ENCODE measurements at places on chromosomes 2 and 18.

GRCh38 chr2:230762317-230762896, 49.8 kb downstream of the CAB39 start:
- no peak for DNase-seq

DNA sequence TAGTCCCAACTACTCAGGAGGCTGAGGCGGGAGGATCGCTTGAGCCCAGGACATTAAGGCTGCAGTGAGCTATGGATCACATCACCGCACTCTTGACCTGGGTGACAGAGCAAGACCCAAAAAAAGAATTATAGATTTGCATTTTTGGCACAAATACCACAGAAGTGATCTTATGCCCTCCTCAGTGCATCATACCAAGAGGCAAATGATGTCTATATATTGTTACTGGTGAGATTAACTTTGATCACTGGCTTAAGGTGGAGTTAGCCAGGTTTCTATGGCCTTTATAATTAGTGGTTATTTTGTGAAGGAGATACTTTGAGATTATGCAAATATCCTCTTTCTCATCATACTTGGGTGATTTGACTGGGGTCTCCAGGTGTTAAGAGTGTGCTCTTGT, 22.1 kb upstream of the CATIP start:
- DNase-seq, result no peak

DNA sequence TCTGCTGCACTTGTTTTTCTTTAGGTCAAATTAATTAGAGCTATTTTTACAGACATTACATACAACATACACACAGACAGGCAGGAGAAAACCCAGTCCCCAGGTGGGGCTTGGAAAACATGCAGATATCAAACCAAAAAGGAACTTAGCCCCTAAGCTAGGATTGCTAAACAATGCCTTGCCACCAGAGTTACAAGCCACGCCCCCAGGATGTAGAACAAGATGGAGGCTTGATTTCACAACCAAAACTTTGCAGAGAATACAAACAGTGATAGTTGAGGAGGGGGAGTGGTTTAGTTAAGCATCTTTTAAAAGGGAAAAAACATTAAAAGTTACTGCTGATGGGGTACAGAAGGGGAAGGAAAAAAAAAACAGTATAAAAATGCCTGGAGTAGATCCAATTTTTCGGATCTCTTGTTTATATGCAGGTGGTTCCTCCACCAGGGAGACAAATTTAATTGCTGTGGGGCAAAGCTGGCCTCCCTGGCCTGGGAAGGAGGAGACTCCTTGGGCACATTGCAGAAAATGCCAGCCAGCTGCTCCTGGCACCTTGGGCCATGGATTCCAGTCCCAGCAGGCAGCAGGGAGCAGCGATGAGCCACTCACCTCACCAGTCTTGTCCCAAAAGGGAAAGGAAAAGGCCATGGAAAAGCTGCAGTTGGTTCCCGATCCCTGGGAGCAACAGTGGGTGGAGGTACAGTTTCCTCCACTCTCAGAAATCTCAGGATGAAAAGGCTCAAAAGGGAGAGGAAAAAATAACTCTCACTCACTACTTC, 348.4 kb upstream of the REG3G start:
- no peak for DNase-seq

DNA sequence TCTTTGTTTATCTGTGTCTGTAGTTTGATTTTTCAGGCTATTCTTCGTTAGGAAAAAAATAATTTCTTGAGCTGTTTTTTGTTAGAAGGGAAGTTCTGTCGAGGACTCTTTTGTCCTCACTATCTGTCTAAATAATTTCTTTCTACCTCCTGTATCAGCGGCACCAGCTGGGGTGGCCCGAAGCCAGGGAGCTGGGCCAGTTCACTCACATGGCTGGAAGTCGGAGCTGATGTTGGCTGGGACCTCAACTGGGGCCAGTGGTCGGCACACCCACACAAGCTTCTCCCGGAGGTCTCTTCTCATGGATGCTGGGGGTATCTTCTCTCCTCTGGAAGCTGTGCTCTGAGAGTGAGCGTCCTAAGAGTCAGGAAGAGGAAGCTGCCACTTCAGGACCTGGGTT, 8.0 kb upstream of the PDIA6 start:
- DNase-seq, result no peak

- no peak for DNase-seq
Observed at GRCh38 chr2:152067823-152068222, 31.0 kb downstream of the CACNB4 start.

GRCh38 chr18:40186677-40187076, 1768.4 kb upstream of the PIK3C3 start:
- no peak for DNase-seq

GRCh38 chr18:11437046-11437445, 172.3 kb upstream of the SLC35G4 start:
- DNase-seq, result peak; percentile 5

GRCh38 chr18:40380686-40381439, 1574.2 kb upstream of the PIK3C3 start:
- no peak for DNase-seq

DNA sequence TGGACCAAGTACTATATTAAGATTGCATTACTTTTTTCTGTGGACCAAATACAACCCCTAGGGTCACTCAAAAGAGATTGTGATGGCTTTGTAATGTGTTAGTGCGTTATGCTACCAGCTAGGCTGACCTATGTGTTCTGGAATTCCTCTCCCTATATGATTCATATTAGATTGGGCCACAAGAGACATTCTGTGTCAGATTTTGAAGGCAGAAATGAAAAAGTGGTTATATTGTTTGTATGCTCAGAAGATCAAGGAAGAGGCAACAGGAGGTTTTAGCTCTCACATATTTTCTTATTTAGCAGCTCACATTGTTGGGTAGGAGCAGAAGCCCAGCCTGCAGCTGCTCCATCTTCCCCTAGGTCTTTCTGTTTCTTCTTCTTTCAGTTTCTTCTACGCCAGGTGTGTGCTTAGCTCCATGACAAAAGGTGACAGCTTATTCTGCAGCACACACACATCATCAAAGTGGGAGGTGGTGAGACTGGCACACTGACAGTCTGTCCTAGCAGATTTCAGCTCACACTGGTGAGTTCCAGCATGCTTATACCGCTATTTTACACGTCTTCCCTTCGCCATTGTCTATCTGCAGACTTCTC, 156.8 kb upstream of the UBE2E3 start:
- DNase-seq, result peak; percentile 21

- DNase-seq, result no peak
Observed at GRCh38 chr2:29223851-29224692, 108.9 kb downstream of the CLIP4 start.

DNA sequence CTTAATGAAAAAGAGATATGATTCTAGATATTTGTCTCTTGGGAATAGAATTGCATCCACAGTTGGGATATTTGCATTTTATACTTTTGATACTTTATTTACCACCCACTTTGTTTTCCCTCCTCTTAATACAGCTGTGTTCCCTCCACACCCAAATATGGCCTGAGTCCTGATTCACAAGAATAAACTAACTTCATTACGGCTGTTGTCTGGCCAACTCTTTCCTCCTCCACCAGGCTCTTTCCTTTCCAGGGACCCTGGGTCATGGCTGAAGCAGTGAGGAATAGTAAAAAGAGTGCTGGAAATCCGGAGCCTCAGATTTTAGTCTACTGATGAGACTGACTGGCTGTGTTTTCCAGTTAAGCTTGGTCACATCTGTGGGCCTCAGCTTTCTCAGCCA, 48.4 kb upstream of the STAM2 start:
- DNase-seq, result no peak

GRCh38 chr2:230153390-230153976, 66.3 kb downstream of the SP110 start:
- DNase-seq, result no peak

- no peak for DNase-seq
Observed at GRCh38 chr2:99395589-99396130, 58.5 kb downstream of the EIF5B start.

DNA sequence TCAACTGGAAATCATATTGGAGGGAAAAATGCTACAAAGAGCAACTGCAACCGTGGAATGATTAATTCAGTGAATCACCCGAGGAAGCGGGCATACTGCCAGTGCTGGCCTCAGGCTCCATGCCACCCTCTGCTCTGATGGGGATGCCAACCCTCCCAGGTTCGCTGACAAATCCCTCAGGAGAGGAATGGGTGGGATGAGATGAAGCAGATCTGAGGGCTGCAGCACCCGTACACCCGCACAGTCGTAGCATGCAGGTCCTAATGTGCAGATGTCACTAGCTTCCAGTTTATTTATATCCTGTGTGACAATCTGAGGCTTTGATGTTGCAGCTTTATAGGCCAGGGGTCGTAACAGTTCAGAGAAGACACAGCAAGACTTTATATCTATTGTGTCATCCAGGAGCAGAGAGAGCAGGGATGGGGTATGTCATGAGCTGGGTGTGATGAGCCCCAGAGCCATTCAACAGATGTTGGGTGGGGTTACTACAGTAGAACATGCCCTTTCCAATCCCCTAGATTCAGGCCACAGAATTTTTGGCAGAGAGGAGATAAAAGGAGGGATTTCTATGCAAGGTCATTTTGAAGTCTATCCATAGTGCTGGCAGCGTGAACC, 44.6 kb downstream of the DPP4 start:
- no peak for DNase-seq

DNA sequence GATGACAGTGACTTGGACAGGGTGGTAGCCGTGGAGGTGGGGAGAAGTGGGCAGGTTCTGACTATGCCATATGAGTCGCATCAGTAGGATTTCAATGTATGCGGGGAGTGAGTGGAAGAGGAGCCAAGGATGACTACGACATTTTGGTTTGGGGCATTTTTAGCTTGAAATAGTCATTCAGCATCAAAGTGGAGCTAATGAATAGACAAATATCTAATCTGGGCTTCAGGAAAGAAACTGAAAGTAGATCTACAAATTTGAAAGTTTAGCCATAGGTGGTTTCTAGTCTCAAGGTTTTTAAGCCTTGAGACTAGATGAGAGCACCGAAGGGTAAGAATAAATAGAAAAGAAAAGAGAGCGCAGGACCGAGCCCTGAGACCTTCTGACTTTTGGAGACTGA, 58.3 kb downstream of the FEZ2 start:
- peak; percentile 24 for DNase-seq

- DNase-seq, result no peak
Observed at GRCh38 chr2:151053661-151053990, 208.0 kb downstream of the RBM43 start.

- DNase-seq, result no peak
Observed at GRCh38 chr2:40016151-40016885, 237.3 kb upstream of the THUMPD2 start.

- no peak for DNase-seq
Observed at GRCh38 chr2:186713691-186714090, 19.8 kb downstream of the FAM171B start.

DNA sequence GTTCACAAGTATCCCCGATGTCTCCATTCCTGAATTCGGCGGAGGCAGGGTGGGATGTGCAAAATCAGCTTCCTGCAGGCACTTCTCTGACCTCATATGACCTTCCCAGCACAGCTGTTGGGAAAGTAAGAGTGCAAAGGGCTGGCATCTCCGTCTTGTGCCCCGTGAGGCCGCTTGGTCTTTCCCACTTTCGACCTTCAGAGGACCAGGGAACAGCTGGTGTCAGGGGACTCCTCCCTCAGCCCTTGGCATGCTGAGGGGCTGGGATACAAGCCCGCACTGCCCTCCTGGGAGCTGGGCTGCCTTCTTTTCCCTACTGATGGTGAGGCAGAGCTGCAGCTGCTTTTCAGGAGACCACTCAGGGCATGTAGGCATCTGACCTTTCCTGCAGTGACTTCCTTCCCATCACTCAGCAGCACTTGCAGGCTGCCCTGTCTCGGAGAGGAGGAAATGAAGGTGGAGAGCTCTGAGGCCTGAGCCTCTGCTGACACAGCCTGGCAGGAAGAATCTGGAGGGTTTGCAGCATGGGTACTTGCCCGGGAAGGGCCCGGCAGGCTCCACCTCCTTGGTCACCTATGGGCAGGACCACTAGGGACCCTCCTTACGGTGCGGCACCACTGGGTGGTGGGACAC, 277.2 kb upstream of the HS6ST1 start:
- DNase-seq, result no peak

- no peak for DNase-seq
Observed at GRCh38 chr2:10894264-10894935, 17.3 kb upstream of the KCNF1 start.

GRCh38 chr18:75677696-75678455, 250.4 kb upstream of the SMIM21 start:
- DNase-seq, result no peak

DNA sequence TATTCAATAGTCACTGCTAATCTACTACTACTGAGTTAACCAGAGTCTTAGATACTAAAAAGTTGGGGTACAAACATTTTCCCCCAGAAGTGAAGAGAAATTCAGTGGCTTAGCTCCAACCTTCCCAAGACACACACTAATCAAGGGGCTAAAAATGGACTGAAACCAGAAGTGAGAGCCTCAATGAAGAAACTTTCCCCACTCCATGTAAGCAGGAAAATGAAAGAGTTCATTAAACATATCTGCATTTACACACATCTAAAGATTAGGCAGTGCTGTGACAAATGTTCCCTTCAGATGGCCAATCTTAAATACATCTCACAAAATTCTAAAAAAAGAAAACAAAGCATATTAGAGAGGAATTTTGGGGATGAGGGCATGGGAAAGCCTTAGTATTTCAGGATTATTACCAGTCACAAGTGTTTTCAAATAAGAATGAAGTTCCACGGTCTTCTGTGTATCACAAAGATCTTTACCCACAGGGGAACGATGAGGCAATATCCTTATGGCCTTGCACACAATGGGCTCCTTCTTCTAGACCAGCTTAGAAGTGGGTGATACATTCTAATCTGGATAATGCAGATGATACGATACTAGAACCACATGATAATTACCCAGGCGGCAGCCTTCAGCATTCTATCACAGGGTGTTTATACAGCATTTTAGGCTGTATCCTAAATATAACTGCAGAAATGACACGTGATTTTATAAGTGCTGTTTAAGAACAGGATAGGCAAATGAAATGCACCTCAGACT, 17.1 kb downstream of the ANKRD44 start:
- DNase-seq, result no peak

- DNase-seq, result no peak
Observed at GRCh38 chr2:1226766-1227165, 186.5 kb upstream of the TPO start.

DNA sequence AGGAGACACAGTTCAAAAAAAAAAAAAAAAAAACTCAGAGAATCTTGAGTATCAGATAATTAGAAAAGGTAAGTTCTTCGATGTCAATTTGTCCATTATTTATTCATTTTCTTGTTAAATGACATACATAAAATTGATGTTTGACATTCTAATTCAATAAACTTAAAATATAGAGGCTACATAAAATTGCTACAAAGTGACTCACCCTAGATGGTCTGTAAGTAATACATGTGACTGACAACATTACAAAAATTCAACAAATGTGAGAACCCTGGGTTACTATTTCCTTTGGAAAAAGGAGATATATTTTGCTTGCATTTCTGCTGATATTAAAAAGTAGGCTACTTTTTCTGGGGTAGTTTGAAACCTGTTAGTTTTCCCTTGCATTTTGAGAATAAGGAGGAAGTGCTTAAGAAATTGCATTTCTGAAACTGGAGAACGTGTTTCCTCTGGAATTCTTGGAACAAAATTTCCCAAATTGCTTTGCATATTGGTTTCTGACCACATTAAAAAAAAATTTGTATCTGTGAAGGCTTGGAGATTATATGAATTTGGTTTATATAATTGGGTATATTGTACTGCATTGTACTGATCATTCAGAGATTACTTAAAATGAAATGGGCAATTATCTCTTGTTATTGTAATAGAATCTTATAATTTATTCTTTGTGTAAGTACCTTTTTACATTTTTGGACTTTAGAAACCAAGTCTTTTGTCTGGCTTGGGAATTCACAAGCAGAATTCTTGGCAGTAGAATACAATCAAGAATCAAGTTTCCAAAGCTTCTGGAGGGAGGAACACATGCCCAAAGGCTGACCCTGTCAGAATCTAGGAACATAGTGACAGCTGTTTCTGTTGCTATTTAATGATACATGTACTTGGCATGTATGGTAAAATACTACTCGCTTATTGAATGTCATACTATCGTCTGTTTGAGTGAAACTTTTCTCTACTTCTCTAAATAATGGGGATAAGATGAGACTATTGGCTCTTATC, 106.1 kb downstream of the DSEL start:
- DNase-seq, result no peak

Measured in AG04449 (cell line).